ENCODE measurements at places on chromosomes 4 and X. TPM values are rescaled to one million over a fixed set of nuclear protein-coding genes. Genes with fewer than 3 reads are reported as not detected.

The STARD8 gene
- 17.4 TPM for polyA plus RNA-seq

The GLOD5 gene
- 0.81 TPM for polyA plus RNA-seq

The TIGD2 gene
- 15.0 TPM for polyA plus RNA-seq

The FAM9B gene
- polyA plus RNA-seq: 0.25 TPM

The ZNF518B gene
- polyA plus RNA-seq: 32.7 TPM

The DNASE1L1 gene
- 13.1 TPM for polyA plus RNA-seq

The SYN1 gene
- polyA plus RNA-seq: 6.5 TPM

The TGIF2LX gene
- not detected for polyA plus RNA-seq

The ODAM gene
- 1.8 TPM for polyA plus RNA-seq

The EGF gene
- 3.6 TPM for polyA plus RNA-seq

The RAB41 gene
- 1.6 TPM for polyA plus RNA-seq

The TRIML1 gene
- polyA plus RNA-seq: not detected

The USP51 gene
- 13.9 TPM for polyA plus RNA-seq

The SCML2 gene
- polyA plus RNA-seq: 13.1 TPM

The BCORL1 gene
- polyA plus RNA-seq: 16.6 TPM

The PRDM8 gene
- polyA plus RNA-seq: 1.5 TPM

The MFAP3L gene
- polyA plus RNA-seq: 23.0 TPM

The LANCL3 gene
- polyA plus RNA-seq: 0.20 TPM

The ADH7 gene
- polyA plus RNA-seq: not detected

The NLGN4X gene
- 11.9 TPM for polyA plus RNA-seq

The CYBB gene
- 12.6 TPM for polyA plus RNA-seq

The TRO gene
- 129 TPM for polyA plus RNA-seq

The PDLIM3 gene
- polyA plus RNA-seq: 4.0 TPM

The WDR44 gene
- polyA plus RNA-seq: 14.7 TPM

The RAB39B gene
- polyA plus RNA-seq: 4.0 TPM

The TLR6 gene
- 1.0 TPM for polyA plus RNA-seq

The TRIML2 gene
- polyA plus RNA-seq: not detected

The LIMCH1 gene
- polyA plus RNA-seq: 121 TPM

The GATA1 gene
- 0.48 TPM for polyA plus RNA-seq

The IBSP gene
- polyA plus RNA-seq: not detected

The FAM184B gene
- polyA plus RNA-seq: 0.85 TPM

The PCDH10 gene
- 7.4 TPM for polyA plus RNA-seq

The LINC00632 gene
- polyA plus RNA-seq: 9.9 TPM

The MTMR8 gene
- polyA plus RNA-seq: 2.0 TPM

The SYTL5 gene
- 3.3 TPM for polyA plus RNA-seq

All from left kidney (tissue), 8 donors.